ENCODE measurements at places on chromosomes 6 and 20.

DNA sequence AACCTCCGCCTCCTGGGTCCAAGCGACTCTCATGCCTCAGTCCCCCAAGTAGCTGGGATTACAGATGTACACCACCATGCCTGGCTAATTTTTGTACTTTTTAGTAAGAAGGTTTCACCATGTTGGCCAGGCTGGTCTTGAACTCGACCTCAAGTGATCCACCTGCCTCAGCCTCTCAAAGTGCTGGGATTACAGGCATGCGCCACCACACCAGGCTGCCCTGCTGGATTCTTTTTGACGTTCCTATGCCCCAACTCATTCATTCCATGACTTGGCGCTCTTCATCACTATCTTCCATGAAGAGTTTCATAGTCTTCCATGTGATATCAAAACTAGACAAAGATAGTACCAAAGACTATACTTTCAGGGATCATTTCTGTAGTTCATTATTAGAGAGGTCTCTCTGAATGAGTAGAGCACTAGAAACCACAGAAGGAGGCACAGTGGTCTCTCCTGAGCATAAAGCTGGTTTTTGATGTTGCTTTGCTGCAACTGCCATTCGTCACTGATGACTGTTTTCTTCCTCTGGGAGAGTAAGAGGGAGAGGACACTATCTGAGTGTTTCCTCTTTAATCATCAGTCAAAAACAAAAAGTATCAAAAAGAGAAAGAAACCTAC, 23.5 kb downstream of the DNAAF9 start:
- no peak for DNase-seq

DNA sequence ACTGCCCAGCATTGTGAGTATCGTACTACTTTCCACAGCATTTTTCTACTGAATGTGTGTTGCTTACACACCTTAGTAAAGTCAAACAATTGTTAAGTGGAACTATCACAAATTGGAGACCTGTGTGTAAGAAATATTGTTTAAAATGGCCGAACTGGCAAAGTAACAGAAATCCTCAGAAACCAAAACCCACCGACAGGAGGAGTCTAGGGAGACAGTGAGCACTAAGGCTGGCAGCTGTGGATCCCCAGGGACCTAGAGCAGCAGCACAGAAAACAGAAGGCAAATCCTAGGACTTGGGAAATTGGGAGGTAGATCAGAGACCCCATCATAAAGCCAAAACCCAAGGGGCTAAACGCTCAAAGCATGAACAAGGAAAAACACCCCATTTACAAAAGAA, 69.9 kb downstream of the SESN1 start:
- DNase-seq: no peak

DNA sequence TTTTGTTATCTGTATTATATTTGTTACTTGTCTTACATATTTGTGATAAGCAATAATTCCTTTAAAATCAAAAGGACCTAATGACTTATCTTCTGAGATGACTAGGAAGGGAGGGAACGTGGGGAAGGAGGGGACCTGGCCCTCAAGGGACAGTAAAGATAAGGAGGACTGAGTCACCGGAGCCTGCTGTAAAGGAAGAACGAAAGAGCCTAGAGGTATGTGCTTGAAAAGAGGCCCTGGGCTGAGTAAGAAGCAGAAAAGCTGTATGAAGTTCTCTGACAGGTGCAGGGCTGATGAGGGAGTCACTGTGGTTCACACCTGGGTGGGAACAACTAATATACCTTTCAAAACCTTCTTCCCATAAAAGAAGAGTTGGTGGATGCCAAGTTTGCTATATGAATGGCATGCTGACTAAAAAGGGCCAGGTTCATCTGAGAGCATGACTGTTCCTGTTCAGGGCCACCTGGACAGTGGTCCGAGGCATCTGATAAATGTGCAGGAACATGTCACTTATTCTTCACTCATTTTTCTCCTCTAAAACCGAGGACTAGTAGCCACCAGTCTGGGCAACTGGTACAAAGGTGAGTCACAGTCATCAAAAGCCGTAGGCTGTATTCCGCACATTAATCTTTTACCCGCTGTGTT, 111.3 kb downstream of the TNFAIP3 start:
- DNase-seq: no peak

GRCh38 chr6:44034391-44034861, 92.8 kb downstream of the MRPL14 start:
- no peak for DNase-seq

- DNase-seq: no peak
These were observed 165.1 kb upstream of the AFDN start for GRCh38 chr6:167661552-167662044.

GRCh38 chr20:59932616-59933295, 681 bp downstream of the SYCP2 start:
- DNase-seq: no peak

DNA sequence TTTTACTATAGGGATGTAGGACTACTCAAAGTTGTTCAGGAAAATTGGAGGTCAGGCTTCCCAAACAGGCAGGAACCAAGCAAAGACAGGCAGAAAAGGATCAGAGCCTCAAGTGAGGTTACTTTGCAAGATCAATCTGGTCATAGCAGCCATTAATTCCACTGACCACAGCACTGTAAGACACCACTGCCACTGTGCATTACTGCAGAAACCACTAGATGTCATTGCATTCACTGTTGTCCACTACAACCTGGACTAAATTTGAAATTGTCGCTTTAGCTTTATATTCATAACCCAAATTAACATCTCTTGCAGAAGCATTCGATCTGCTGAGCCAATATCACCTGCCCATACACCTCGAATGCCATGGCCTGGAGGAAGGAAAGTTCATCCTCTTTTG, 126.9 kb upstream of the UFL1 start:
- DNase-seq: no peak

DNA sequence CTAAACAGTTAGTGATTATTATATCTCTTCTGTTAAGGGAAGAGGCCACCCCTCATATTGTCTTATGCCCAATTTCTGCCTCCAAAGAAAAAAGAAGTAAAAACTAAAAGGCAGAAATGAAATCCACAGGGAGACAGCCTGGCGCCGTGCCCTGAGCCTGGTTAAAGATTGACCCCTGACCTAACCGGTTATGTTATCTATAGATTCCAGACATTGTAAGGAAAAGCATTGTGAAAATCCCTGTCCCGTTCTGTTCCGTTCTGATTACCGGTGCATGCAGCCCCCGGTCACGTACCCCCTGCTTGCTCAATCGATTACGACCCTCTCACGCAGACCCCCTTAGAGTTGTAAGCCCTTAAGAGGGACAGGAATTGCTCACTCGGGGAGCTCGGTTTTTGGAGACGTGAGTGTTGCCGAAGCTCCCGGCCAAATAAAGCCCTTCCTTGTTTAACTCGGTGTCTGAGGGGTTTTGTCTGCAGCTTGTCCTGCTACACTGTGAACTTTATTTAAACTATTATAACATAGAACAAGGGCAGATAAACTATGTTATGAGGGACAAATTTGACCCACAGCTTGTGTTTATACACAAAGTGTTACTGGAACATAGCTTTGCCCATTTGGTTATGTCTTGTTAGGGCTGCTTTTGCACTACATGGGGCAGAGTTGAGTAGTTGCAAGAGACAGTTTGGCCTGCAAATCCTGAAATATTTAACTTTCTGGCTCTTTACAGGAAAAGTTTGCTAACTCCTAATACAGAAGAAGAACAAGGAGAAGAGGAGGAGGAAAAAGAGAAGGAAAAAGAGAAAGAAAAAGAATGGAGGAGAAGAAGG, 49.6 kb downstream of the CD24 start:
- peak; percentile 40 for DNase-seq

DNA sequence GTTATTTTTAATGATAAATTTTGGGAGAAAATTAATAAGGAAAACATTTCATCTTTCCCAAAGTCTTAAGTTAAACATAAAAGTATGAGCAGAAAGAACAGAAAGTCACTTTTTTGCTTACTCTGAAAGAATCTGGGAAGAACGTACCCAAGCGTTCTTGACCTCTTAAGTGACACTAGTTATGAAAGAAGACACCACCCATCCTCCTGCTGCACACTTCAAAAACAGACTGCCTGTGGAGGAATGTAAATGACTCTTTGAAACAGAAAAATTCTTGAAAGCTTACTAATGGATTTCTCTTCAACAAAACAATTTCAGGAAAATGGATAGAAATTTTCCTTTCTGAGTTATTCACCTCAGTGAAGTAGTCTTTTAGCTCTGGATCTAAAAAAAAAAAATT, 227.7 kb downstream of the MEI4 start:
- DNase-seq: no peak
